Stimulated activated effector memory CD8-positive, alpha-beta T cell treated with anti-CD3 and anti-CD28 coated beads, Interleukin-12 subunit alpha, Interleukin-12 subunit beta, amount 100 ng/mL, for 72 hours (primary cell): ENCODE measurements at places on chromosomes 1 and 21.

DNA sequence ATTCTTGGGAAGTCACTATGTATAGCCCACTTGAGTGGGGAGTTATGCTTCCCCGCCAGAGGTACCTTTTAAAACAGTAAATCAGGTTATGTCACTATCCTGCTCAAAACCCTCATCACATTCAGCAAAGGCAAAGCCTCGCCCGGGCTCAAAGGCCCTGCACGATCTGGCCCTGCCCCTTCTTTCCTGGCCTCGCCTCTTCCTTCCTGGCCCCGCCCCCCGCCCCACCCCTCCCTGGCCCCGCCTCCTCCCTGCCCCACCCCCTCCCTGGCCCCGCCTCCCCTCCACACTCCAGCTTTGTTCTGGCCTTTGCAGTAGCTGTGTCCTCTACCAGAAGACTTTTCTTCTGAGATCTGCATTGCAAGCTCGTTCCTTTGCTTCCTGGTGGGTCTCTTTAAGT, 6.6 kb downstream of the LDLRAD2 start:
- DNase-seq = no peak

GRCh38 chr1:206472886-206473285, 2.6 kb downstream of the IKBKE start:
- no peak for DNase-seq

DNA sequence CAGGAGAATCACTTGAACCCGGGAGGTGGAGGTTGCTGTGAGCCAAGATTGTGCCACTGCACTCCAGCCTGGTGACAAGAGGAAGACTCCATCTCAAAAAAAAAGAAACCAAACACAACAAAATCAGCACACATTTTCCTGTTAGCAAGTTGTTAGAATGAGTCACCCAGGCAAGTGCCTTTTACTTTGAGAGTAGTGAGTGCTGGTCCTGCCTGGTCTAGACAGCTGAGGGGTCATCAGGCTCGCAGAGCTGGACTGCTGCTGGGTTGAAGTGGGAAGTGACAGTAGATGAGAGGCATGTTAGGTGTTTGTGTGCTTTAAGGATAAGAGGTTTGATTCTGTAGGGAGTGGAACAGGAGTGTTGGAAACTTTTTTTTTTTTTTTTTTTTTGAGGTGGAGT, 31.9 kb downstream of the GNPAT start:
- no peak for DNase-seq

DNA sequence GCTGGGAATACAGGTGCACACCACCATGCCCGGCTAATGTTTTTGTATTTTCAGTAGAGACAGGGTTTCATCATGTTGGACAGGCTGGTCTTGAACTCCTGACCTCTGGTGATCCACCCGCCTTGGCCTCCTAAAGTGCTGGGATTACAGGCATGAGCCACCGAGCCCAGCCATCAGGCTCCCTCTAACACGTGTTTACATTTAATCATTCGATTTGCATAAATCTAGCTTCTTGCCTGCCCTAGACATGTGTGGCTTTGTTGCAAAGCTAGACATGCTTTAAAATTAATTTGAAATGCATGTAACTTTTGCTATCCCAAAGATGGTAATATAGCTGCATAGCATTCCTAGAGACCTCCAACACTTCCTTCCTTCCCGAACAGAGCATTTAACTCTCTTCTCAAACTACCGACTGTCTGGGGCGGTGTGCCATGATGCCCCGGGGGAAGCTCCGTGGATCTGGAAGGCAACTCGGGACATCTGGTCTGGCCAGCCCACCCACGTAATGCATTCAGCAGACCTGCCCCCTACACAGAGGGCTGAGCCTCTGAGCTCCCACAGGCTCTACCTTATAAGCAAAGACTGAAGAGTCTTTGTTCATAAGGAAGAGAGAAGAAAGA, 34.6 kb upstream of the NID1 start:
- DNase-seq = no peak

- no peak for DNase-seq
These were observed 242.5 kb upstream of the PLXNA2 start for GRCh38 chr1:208486677-208487076.

DNA sequence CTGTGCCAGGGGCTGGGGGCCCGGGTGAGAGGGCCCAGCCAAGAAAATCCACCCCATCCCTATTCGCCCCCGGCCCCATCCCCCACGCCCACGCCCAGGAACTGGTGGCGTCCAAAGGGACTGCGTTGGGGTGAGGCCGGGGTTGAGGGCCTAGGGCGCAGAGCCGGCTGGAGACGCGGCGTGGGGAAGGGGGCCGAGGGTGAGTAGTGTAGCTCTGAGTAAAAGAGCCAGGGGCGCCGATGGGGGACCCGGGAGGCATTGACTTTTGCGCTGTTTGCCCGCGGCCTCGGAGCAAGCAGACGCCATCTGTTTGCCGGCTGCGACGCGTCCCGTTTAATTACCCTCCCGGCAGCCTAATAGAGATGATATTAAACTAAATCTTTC, 3.5 kb upstream of the DMRTA2 start:
- no peak for DNase-seq

DNA sequence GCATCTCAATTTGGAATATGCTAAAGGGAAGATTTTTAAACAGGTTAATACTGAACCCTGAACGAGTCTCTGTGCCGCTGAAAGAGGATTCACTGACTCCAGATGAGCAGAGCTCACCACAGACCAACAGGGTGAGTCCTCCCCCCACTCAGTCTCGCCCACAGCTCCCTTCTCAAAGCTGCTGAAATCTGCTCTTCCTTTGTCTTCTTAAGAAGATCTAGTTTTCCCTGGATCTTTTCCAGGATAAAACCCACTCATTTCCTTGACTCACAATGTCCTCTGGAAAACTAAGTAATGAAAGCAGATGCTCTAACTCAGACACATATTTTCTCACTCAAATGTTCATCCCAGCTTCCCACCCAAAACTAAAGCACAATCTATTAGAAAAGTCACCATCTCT, 447.0 kb upstream of the PKN2 start:
- DNase-seq = no peak

DNA sequence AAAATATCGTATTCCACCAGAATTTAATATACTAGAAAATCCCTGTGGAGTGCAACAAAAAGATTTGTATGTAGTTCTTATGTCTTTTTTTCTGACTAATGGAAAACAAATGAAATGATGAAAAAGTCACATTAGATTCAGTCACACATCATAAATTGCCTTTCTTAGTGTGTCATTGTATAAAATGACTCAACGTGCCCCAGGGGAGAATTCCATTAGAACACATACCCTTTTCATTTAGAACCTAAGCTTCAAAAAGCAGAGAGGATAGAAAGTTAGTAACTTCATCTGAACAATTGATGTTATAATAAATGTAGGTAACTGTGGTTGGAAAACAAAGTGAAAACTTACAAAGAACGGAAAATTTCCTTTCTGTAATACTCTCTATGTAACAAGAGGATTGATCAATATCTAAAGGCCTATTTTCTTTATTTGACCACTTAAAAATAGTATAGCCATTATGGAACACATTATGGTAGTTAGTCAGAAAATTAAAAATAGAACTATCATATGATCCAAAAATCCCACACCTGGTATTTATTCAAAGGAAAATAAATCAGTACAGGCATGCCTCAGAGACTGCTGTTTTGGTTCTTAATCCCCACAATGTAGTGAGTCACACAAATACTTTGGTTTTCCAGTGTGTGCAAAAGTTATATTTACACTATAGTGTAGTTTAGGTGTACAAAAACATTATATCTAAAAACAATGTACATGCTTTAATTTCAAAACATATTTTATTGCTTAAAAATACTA, 1016.1 kb downstream of the KCNT2 start:
- DNase-seq = no peak

DNA sequence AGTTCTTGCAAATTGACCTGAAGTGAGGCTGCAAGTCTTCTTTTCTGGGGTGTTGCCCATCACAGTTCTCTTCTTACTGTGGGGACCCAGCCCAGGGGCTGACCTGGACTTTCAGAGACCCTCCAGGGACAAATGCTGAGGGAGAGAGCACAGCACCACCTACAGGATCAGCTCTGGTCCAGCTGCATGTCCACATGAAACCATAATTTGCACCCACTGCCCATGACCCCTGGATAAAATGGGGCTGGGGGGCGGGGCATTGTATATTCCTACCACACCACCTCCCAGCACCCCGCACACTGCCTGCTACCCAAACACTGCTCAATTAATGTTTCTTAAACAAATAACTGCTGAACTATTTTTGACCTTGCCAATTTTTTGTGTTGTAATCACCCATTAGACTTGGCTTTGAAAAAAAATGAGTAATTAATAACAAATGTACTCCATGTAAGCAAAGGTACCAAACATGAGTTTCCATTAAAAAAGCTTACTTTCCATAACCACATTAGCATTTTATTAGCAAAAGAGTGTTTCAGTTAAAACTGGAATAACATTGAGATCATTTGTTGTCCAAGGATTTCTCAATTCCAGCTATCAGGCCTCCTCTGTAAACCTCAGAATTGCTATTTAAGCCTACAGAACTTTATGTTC, 168.0 kb upstream of the RAB4A start:
- DNase-seq = no peak

DNA sequence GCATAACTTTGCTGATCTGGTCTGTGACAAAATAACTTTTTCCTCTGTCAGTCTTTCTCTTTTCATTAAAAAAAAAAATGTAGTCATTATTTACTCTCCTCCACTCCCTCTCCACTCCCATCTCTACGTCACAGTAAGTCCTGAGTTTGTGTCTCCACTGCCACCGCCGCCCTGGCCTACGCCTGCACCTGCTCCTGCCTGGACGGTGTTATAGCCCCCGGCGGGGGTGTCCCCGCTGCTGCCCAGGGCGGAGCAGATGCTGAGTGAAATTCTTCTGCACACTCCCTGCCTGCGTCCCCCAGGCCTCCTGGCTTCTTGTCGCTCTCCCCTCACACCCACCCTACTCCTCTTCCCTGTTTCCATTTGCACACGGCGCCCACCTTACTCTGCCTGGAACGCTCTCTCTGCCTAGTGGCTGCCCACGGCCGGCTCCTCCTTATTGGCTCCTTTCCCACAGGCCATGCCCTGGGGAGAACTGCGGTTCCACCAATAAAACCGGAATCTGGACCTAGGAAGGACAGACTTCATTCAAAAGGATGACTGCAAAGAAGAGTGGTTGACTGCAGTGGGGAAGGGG, 55.2 kb upstream of the C1orf174 start:
- no peak for DNase-seq

DNA sequence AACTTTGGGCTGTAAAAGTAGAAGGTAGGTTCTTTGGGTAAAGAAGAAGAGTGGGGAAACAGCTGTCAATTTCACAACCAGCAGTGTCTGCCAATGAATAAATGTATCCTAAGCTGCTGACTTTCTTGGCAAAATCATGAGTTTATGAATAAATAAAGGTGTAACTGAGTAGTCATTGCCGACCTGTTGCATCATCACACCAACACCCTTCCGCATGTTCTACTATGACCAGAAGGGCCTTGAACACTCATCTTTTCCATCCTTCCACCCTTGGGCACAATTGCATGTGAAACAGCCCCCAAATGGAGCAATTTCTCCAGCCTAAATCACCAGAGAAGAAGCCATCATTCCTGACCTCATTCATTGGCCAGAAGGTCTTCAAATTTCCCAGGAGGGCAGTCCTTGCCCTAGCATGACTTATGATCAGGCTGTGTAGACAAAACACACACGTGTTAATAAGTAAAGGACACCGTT, 31.2 kb upstream of the QSOX1 start:
- DNase-seq = no peak

DNA sequence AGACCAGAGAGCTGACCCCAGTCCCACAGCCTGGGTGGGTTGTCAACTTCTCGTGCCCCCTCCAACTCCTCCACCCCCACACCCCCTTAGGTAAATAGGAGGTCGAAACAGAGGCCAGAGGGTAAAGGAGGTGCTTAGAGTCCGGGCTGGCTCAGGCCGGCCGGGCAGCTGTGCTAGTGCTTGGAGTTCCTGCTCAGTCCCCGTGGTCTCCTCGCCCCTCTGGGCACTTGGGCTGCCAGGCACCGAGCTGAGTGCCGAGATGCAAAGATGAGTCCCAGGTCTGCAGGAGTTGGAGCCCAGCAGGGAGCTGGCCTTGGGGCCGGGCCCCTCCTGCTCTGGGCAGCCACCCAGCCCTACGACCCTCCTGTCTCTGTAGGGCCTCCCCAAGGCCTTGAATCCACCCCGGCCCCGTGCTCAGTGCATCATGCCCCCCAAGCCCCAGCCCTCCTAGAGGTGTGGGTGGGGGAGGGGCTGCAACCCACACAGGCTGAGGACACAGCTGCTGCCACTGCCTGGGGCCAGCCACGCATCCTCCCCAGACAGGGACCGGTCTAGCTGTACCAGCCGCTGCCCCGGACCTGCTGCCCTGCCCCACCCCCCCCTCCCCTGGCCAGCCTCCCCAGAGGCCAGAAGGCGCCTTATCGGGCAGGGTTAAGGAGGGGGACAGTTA, 1.9 kb downstream of the SMIM1 start:
- DNase-seq = no peak

DNA sequence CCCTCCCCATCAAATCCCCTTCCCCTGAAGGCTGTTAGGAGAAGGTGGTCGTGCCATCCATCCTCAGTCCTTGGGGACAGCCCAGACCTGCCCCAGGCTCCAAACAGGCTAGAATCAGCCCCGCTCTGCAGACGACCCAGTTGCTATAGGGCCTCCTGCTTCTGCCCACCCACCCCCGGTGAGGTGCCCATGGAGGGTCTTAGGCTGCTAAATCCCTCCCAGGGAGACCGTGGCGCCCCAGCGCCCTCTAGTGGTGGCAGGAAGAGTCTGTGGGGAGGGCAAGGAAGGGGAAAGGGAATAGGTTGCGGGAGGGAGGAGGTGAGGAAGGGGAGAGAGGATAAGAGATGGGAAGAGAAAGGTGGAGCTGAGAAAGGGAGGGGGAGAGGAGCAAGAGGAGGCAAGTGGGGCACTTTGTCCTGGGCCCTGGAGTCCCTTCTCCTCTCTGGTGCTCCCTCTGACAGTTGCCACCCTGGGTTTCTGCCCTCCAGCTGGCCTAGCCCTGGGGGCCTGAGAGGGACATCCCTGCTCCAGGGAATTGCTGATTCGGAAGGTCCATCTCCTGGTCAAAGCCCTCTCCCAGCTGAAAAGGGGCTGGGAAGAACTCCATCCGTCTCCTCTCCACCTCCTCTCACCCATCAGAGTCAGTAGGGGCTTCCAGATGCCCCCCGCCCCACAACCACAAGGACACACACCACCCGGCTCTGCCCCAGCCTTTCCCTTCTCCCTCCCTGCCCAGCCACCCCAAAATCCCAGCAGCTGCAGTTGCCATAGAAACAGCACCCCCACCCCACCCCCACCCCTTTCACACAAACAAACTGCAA, 55.4 kb downstream of the CAMK2N1 start:
- peak; percentile 29 for DNase-seq

- DNase-seq = no peak
These were observed 32.6 kb downstream of the ATP1B1 start for GRCh38 chr1:169138866-169139670.
